Thoracic aorta (tissue), 2 donors: ENCODE measurements at places on chromosomes 13 and 19. TPM values are rescaled to one million over a fixed set of nuclear protein-coding genes. Genes with fewer than 3 reads are reported as not detected.

The CBARP gene
- 0.27 TPM for total RNA-seq

The SBK3 gene
- not detected for total RNA-seq

The TPT1 gene
- 1,970 TPM for total RNA-seq

The KLK12 gene
- total RNA-seq = not detected

The ZNF235 gene
- total RNA-seq = 6.9 TPM

The KISS1R gene
- not detected for total RNA-seq

- no peaks in the 10 kb centered on the region for H3K4me1 ChIP-seq
- no peak overlapping the region for H3K27ac ChIP-seq
- no peaks in the 10 kb centered on the region for H3K27me3 ChIP-seq
- DNase-seq = no peak
These were observed 15.4 kb downstream of the SHANK1 start for GRCh38 chr19:50703915-50704796.

DNA sequence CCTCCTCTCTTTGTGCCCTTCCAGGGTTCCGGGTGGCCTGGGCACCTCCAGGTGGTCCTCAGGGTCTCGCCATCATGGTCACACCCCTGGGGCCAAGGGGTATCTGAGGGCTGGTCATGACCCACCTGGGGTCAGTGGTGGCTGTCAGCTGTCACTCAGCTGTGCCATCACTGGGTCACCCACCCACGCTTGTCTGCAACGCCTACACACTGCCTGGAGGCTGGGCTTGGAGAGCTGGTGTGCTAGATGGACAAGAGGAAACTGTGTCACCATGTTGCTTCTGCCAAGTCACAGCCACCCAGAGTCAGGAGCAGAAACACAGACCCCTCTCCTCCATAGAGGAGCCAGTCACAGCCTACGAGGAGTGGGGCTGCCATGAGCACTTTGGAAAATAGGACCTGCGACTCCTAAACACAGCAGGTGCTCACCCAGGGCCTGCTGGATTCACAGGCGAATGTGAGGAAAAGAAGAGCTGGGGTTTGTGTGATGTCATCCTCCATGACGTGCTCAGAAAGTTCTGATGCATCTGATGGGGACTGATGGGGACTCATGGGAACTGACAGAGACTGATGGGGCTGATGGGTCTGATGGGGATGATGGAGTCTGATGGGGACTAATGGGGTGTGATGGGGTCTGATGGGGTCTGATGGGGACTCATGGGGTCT lies 10.7 kb upstream of the GRTP1 start:
- H3K4me3 ChIP-seq = no peak overlapping the region
- no peak overlapping the region for H3K27ac ChIP-seq
- H3K36me3 ChIP-seq = no peaks in the 10 kb centered on the region

GRCh38 chr19:55402509-55402908 lies 5.1 kb downstream of the UBE2S start:
- H3K27me3 ChIP-seq = no peaks in the 10 kb centered on the region
- no peak overlapping the region for H3K4me3 ChIP-seq
- H3K27ac ChIP-seq = no peak overlapping the region
- peaks cover 17% of the 10 kb centered on the region for H3K36me3 ChIP-seq

- no peak overlapping the region for H3K4me3 ChIP-seq
- H3K4me1 ChIP-seq = no peaks in the 10 kb centered on the region
- no peak for DNase-seq
- H3K27ac ChIP-seq = no peak overlapping the region
These were observed 1317.8 kb downstream of the UQCRFS1 start for GRCh38 chr19:27894906-27895754.

GRCh38 chr19:55495646-55496349 lies 7.6 kb downstream of the SSC5D start:
- H3K4me1 ChIP-seq = no peaks in the 10 kb centered on the region
- H3K27ac ChIP-seq = no peak overlapping the region
- H3K27me3 ChIP-seq = no peaks in the 10 kb centered on the region
- DNase-seq = no peak
- H3K36me3 ChIP-seq = no peaks in the 10 kb centered on the region
- no peak overlapping the region for H3K4me3 ChIP-seq

DNA sequence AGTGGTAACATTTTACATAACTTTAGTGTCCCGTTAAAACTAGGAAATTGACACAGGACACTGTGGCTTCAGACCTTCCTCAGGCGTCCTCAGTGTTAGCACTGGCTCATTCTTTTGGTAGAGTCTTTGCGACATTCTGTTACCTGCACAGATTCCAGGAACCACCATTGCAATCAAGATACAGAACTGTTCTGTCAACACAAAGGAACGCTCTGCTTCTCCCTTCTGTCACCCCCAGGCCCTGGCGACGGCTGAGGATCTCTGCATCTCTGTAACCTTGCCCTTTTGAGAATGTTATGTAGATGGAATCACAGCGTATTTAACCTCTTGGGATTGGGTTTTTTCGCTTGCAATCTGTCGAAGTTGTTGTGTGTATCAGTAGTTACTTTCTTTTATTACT lies 22.6 kb downstream of the KDM4B start:
- H3K27ac ChIP-seq = no peak overlapping the region
- H3K4me1 ChIP-seq = peaks cover 20% of the 10 kb centered on the region
- H3K36me3 ChIP-seq = no peaks in the 10 kb centered on the region
- H3K27me3 ChIP-seq = no peaks in the 10 kb centered on the region
- DNase-seq = no peak

- H3K27me3 ChIP-seq = no peaks in the 10 kb centered on the region
- H3K4me3 ChIP-seq = no peak overlapping the region
- no peak for DNase-seq
- no peaks in the 10 kb centered on the region for H3K4me1 ChIP-seq
These were observed 336.0 kb downstream of the TBC1D4 start for GRCh38 chr13:75145927-75146326.

DNA sequence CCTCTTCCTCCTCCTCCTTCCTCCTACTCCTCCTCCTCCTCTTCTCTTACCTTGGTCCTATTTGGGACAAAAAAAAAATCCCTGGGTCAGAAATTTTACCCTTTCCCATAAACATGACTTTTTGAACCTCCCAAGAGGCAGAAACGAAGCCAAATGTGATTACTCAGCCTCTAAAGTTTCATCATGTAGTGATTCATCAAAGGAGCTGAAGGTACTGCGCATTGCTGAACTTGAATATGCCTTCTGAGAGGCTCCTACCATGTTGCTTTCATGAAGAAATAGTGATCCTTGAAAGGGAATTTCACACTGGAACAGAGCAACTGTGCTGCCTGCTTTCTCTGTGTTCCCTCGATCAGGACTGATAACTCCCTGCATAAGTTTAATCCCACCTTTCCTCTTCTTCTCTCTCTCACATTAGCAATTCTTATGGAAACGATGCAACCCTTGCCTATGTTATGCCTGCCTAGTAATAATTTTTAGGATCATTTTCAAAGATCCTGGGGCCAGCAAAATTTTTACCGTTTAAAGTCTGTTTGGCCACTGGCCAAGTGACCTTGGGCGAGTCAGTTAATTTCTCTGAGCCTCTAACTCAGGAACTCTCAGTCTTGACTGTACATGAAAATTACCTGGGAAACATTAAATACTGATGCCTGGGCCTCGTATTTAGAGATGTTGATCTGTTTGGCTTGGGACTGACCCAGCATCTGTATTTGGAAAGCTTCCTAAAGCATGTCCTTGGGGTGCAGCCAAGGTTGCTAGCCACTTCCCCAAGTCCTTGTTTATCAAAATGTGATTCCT lies 149.5 kb downstream of the DCT start:
- H3K27me3 ChIP-seq = no peaks in the 10 kb centered on the region
- no peak for DNase-seq
- H3K27ac ChIP-seq = peak overlapping the region; percentile 49
- H3K36me3 ChIP-seq = no peaks in the 10 kb centered on the region

DNA sequence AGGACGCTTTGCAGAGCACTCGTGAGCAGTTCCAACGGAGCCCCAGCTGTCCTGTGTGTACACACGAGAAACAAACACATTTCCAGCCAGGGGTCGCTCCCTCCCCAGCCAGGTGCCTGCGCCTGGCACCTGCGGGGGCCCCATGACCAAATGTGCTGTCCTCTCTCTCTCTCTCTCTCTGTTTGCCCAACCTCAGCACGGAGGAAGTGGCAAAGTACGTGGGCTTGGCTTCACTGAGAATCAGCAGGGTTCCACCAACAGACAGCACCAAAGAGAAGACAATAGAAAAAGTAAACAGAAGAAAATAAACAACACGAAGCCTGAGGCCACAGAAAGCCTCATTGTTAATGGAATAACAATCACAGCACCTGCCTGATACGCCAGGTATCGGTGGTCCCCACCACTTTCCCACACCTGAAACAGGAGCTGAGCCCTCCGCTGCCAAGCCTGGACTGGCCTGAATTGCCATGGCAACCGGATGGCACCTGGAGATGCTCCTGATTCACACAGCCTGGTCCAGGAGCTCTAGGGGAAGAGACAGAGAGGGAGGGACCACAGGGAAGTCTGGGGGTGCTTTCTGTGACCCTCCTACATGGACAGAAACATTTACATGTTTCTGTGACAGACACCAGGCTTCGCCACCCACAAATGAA lies 103.9 kb upstream of the CACNA1A start:
- H3K27me3 ChIP-seq = no peaks in the 10 kb centered on the region
- H3K36me3 ChIP-seq = no peaks in the 10 kb centered on the region
- H3K4me3 ChIP-seq = no peak overlapping the region
- no peak for DNase-seq

DNA sequence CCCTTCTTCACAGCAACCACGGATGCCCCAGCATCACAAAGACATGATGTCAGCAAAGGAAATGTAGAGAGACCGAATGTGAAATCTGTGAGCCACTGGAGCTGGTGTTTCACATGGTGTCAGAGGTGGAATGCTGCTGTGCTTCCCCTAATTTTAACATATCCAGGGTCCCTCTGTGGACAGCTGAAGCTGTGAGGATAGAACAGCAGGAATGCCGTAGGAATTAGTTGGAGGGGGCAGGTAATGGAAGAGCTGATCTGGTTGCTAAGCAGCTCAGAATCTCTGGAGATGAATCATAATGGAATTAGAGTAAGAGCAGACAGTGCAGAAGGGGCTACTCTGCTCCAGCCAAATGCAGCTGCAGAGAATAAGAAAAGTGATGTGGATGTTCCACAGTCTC lies 68.9 kb upstream of the ZNF835 start:
- DNase-seq = no peak
- no peaks in the 10 kb centered on the region for H3K36me3 ChIP-seq
- no peaks in the 10 kb centered on the region for H3K27me3 ChIP-seq

DNA sequence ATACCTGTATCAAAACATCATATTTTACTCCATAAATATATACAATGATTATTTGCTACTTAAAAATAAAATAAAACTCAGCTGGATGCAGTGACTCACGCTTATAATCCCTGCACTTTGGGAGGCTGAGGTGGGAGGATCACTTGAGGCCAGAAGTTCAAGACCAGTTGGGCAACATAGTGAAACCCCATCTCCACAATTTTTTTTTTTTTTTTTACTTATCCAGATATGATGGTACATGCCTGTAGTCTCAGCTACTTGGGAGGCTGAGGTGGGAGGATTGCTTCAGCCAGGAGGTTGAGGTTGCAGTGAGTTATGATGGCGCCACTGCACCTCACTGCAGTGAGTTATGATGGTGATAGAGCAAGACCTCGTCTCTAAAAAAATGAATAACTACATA lies 22.4 kb downstream of the POU2F2 start:
- H3K27ac ChIP-seq = no peak overlapping the region
- H3K27me3 ChIP-seq = no peaks in the 10 kb centered on the region
- H3K36me3 ChIP-seq = no peaks in the 10 kb centered on the region

DNA sequence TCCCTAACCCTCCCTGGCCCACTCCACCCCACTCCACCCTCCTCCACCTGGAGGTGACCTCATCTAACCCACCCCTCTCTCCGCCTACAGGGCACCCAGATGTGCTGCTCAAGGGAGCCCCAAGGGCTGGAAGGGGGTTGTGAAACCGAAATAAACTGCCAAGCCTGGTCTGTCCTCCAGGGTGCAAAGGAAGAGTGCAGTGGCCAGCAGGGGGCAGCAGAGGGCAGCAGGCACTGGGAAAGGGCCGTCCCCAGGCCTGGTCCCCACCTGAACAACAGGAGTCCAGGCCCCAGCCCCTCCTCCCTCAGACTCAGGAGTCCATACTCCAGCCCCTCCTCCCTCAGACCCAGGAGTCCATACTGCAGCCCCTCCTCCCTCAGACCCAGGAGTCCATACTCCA lies 8.4 kb upstream of the BCAM start:
- no peaks in the 10 kb centered on the region for H3K36me3 ChIP-seq
- no peaks in the 10 kb centered on the region for H3K27me3 ChIP-seq
- H3K4me3 ChIP-seq = no peak overlapping the region
